ENCODE measurements at places on chromosomes 11 and 22.

DNA sequence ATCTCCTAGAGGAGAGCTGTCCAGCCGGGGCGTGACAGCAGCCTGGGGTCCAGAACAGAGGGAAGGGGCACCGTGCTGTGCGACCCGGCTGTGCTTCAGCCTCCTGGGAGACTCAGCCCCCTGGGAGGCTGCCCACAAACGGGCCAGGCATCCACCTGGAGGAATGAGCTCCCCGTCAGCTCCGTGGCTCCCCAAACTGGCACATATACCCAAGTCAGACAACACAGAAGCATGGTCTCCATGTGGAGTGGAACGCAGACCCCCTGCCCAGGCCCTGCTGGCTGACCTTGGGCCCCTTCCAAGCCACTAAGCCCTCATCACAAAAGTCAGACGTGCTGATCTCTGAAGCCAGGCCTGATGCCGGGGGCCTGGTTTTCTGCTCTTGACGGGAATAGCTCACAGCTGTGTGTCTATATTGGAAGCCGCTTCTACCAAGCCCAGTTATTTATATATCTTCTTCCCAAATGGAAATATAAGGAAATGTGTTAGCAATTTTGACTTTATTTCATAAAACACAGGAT is 91.7 kb downstream of the BRD1 start:
- no peak overlapping the region for H3K27ac ChIP-seq
- H3K36me3 ChIP-seq = peaks cover 2% of the 10 kb centered on the region
- peaks cover 18% of the 10 kb centered on the region for H3K27me3 ChIP-seq
- H3K4me1 ChIP-seq = peaks cover 11% of the 10 kb centered on the region

GRCh38 chr11:46600194-46600960 is 6.6 kb upstream of the AMBRA1 start:
- no peak overlapping the region for H3K4me3 ChIP-seq
- peaks cover 5% of the 10 kb centered on the region for H3K4me1 ChIP-seq
- H3K27me3 ChIP-seq = no peaks in the 10 kb centered on the region
- no peaks in the 10 kb centered on the region for H3K36me3 ChIP-seq

DNA sequence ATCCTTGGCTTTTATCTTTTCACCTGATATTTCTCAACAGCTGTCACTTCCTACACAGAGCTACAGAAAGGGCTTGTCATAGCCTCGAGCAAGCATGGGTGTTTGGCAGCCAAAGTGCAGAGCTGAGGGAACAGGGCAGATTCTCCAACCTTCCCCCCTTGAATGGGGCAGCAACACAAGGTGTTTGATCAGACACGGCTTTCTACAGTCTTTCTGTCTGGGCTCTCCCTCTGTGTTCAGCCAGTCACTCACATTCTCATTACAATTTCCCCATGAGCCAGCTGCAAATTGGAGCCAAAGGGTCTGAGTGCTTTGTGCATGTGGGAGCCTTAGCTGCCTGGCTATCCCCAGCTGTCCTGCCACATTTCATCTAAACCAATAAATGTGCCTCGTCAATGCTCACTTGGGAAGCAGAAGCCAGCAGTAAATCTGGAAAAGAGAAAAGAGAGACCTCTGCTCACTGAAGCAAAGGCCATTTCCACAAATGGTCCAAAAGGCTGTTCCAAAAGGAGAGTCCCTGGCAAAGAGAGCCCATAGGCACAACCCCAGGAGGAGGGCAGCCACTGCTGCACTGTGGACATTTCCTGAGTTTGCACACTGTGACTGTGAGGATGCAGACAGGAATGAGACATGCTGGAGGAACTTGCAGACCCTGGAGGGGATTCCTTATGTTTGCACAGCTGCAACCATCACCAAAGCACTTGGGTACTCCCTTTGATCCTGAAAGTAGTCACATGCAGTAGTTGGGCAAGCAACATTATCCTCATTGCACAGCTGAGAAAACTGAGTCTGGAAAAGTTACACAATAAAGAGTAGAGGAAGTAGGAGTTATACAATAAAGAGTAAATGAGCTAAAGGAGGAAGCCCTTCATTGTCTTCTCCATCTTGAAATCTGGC is 186.8 kb downstream of the FAM181B start:
- no peak for DNase-seq
- H3K36me3 ChIP-seq = no peaks in the 10 kb centered on the region
- H3K4me1 ChIP-seq = no peaks in the 10 kb centered on the region
- no peaks in the 10 kb centered on the region for H3K27me3 ChIP-seq
- no peak overlapping the region for H3K27ac ChIP-seq
- H3K4me3 ChIP-seq = no peak overlapping the region

DNA sequence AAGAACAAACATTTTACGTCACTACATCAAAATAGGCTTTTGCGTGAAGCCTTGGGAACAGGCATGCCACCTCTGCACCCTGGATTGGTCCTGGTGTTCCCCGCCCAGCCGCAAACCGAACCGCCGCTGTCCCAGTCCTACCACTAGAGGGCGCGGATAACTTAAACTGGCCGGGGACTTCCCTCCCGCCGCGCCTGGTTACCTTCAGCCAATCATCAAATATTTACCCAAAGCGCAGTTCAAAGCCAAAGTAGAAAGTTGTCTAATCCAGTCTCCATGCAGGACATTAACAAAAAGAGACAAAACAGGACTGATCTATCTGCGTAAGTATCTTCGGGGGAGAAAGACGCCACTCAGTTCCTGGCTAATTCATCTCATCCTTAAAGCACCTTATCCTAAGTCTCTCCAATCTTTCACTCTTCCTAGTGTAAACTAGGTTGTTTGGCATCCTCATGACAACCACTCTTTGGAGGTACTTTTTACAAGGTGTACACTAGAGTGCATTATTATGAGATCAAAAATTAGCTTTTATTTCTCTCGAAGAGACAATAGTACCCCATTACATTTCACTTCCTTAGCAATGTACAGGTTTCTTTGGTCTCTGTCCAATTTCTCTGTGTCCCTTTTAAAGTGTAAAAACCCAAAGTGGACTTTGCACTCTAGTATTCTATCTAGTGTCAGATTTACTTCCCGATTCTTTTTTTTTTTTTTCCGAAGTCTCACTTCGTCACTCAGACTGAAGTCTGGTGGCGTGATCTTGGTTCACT is 3.9 kb upstream of the CRY2 start:
- peak; percentile 89 for DNase-seq
- peak overlapping the region; percentile 39 for H3K4me3 ChIP-seq
- H3K27me3 ChIP-seq = no peaks in the 10 kb centered on the region
- no peaks in the 10 kb centered on the region for H3K36me3 ChIP-seq
- H3K4me1 ChIP-seq = peaks cover 22% of the 10 kb centered on the region
- no peak overlapping the region for H3K27ac ChIP-seq

GRCh38 chr11:119222308-119222707 is 16.2 kb downstream of the CBL start:
- peaks cover 58% of the 10 kb centered on the region for H3K4me1 ChIP-seq
- no peaks in the 10 kb centered on the region for H3K27me3 ChIP-seq
- no peak for DNase-seq
- H3K4me3 ChIP-seq = no peak overlapping the region
- no peak overlapping the region for H3K27ac ChIP-seq
- H3K36me3 ChIP-seq = peaks cover 10% of the 10 kb centered on the region

GRCh38 chr22:37043828-37044538 is 7.6 kb upstream of the KCTD17 start:
- H3K4me1 ChIP-seq = peaks cover 25% of the 10 kb centered on the region
- no peak overlapping the region for H3K4me3 ChIP-seq
- peaks cover 4% of the 10 kb centered on the region for H3K27me3 ChIP-seq
- peak; percentile 57 for DNase-seq

- no peak overlapping the region for H3K4me3 ChIP-seq
- peaks cover 5% of the 10 kb centered on the region for H3K27me3 ChIP-seq
- no peaks in the 10 kb centered on the region for H3K4me1 ChIP-seq
- DNase-seq = no peak
- no peaks in the 10 kb centered on the region for H3K36me3 ChIP-seq
Measured at GRCh38 chr11:115385226-115385625, 119.0 kb downstream of the CADM1 start.

DNA sequence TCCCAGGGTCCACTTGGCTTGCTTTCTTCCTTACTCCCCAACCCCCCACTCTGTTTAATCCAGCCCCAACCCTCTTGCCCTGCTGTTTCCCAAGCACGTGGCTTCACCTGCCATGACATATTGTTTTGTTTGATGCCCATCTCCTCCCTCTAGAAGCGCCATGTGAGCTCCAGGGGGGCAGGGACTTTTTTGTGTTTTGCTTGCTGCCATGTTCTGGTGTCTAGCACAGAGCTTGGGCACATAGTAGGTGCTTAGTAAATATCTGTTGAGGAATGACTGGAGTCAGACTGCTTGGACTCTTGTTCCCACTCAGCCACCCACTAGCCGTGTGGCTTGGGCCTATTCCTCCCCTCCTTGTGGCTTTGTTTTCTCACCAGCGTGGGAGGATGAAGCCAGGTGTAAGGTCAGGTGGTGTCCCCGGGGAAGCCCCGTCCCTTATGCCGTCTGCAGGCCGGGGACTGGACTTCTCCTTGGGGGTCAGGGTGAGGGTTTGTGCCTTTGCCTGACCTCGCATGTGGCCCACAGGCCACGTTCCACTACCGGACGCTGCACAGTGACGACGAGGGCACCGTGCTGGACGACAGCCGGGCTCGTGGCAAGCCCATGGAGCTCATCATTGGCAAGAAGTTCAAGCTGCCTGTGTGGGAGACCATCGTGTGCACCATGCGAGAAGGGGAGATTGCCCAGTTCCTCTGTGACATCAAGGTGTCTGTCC is 3.8 kb downstream of the AIP start:
- H3K36me3 ChIP-seq = peaks cover 31% of the 10 kb centered on the region
- no peaks in the 10 kb centered on the region for H3K27me3 ChIP-seq
- H3K4me3 ChIP-seq = peak overlapping the region; percentile 93

- H3K4me3 ChIP-seq = no peak overlapping the region
- H3K27me3 ChIP-seq = no peaks in the 10 kb centered on the region
- H3K4me1 ChIP-seq = no peaks in the 10 kb centered on the region
- DNase-seq = no peak
Measured at GRCh38 chr11:8709002-8709672, 26.5 kb downstream of the RPL27A start.

DNA sequence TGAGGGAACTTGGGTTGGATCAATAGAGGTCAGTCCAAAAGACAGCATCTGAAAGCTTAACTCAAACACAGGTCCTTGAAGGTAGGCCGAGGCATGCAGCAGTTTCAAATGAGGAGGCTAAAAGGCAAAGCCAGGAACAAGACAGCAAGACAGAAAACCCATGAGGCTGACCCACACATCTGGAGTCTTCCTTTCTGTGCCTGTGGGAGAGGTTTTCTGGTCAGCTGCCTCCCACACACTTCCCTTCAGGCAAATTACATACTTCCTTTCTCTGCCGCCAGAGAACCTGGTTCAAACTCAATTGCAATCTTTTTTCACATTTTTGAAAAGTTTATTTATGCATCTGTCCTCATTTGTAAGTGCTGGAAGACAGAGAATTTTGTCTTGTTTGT is 29.8 kb upstream of the CRTAM start:
- peaks cover 80% of the 10 kb centered on the region for H3K4me1 ChIP-seq
- H3K4me3 ChIP-seq = peak overlapping the region; percentile 57
- DNase-seq = peak; percentile 36
- H3K27me3 ChIP-seq = no peaks in the 10 kb centered on the region
- H3K36me3 ChIP-seq = peaks cover 50% of the 10 kb centered on the region

DNA sequence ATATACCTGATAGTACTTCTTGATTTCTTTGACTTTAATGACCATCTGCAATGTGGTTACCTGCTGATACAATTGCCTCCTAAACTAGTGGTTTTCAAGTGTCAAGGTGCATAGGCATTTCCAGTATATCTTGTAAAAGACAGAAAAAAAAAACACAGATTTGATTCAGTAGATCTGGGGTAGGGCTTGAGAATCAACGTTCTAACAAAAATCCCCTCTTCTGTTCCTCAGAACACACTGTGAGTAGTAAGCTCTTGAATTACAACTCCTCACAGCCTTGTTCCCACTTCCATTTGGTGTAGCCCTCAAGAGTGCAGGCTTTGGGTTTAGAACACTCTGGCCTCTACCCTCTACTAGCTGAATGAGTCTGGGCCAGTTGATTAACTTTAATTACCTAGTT is 78.0 kb upstream of the CTSC start:
- H3K4me1 ChIP-seq = peaks cover 35% of the 10 kb centered on the region
- H3K27me3 ChIP-seq = no peaks in the 10 kb centered on the region
- H3K27ac ChIP-seq = peak overlapping the region; percentile 28
- no peak for DNase-seq

DNA sequence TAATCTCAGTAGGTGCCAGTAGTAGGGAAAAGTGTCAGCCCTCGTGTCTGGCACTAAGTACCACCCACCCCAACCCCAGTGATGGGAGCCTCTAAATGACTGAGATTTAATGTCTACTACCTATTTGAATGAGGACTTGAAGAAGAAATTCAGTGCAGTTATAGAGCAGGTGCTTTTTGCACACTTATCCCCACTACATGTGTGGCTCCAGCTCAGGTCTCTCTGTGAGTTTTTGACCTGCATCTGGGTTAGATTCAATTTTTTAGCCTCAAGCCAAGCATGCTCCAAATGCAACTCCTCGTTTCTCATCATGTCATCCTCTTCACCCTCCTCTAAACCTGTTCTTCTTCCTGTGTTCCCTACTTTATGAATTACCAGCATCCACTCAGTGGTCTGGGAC is 24.9 kb upstream of the NNMT start:
- peaks cover 23% of the 10 kb centered on the region for H3K27me3 ChIP-seq
- no peak overlapping the region for H3K4me3 ChIP-seq
- no peaks in the 10 kb centered on the region for H3K36me3 ChIP-seq
- H3K4me1 ChIP-seq = no peaks in the 10 kb centered on the region

DNA sequence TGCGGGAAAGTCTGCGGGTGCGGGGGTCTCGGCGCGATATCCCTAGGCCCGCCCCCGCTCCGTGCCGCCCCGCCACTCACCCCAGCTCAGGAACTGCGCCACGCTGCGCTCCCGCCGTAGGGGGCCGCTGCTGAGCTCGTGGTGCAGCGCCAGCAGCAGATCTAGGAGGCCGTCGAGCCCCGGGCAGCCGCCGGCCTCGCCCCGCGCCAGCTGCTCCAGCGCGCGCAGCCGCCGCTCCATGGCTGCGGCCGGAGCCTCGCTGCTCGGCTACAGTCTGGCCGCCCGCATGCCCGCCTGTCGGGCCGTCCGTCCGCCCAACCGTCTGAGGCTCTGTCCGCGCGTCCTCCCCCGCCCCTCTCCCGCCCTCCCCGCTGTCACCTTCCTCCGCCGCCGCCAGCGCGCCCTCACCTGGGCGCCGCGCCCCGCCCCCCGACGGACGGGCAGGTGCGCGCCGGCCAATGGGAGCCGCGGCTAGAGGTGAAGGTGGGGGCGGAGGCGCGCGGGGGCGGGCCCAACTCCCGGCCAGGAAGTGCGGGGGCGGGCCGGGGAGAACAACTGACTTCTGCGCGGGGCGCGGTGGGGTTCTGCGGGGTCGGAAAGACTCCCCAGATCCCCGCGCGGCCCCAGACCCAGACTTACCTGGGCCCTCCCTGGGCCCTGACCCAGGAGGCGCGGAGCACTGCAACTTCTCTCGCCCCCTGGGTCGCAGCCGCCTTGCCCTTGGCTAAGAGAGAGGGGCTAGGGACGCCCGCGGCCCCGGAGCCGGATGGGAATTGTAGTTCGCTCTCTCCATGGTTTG is at the start of gene CDC42BPG:
Gene CDC42BPG (minus strand): TSS at position 324 of the 799 bp plus-strand sequence. CDS start 84 bp downstream, at position 240.
- no peaks in the 10 kb centered on the region for H3K27me3 ChIP-seq
- peaks cover 35% of the 10 kb centered on the region for H3K4me1 ChIP-seq
- H3K27ac ChIP-seq = peak within 1 kb of the TSS; percentile 32
- peak within 1 kb of the TSS; percentile 58 for H3K4me3 ChIP-seq
- H3K36me3 ChIP-seq = no peaks in the 10 kb centered on the region

Data from activated naive CD8-positive, alpha-beta T cell treated with anti-CD3 and anti-CD28 coated beads, Interleukin-2, amount 50 U/mL, for 24 hours (primary cell).